Stimulated activated CD8-positive, alpha-beta memory T cell treated with anti-CD3 and anti-CD28 coated beads, Interleukin-7, amount 100 ng/mL, for 1 hour (primary cell): ENCODE measurements at places on chromosomes 12 and 14.

- DNase-seq, result no peak
Observed at GRCh38 chr14:54928216-54928615, 25.6 kb upstream of the GCH1 start.

GRCh38 chr12:57431654-57432188, 878 bp upstream of the R3HDM2 start:
- no peak for DNase-seq

GRCh38 chr12:54932691-54933090, 51.9 kb downstream of the TESPA1 start:
- DNase-seq, result no peak

- DNase-seq, result no peak
Observed at GRCh38 chr12:74619884-74620283, 82.2 kb downstream of the ATXN7L3B start.

DNA sequence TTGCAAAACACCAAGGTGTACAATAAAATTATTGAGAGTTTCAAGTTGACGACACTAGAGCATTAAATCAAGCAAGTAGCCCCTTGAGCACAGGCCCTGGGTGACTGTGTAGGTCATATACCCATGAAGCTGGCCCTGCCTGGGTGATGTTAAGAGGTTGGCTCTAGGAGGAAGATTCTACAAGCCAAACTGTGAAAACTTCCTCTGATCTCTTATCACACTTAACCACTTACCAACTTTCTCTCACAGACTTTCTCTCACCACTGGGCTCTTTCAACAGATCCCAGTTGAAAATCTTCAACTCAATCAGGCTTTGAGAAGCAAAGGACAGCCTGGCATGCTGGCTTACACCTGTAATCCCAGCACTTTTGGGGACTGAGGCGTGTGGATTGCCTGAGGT, 186.9 kb upstream of the BTG1 start:
- no peak for DNase-seq

- DNase-seq, result no peak
Observed at GRCh38 chr12:107597695-107598410, 87.7 kb upstream of the PWP1 start.

DNA sequence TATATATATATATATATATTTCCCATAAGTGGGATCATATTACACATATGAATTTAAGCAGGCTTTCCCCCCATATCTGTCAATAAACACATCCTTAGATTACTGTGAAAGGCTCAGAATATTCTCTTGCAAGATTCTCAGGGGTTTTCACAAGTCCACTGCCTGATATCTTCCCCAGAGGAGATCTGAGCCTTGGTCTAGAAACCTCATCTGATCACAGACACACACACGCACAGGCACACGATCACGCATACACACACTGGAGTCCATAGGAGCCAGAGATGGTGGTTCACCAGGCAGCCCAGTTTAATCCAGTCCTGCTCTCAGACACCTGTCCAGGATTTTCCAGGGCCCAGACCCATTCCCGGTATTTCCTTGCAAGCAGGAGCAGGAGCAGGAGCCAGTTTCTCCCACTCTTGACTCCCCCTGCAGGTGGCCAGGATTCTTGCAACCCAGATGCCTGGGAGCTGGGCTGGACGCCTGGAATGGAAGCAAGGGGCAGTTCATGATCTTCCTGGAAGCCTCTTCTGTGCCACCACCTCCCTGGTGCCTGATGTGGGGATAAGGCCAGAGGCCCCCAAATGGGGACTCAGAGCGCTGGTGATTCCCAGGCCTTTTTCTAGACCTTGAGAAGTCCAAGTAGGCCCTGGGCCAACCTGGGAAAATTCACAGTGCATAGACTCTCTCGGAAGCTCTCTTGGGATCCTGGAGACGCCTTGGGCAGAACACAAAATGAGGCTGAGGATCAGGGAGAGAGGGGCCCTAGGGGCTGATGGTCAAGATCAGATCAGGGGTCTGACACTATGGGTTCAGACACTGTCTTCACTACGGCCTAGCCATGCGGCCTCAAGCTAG, 16.5 kb upstream of the KRT78 start:
- DNase-seq, result no peak

GRCh38 chr14:104541905-104542465, 37.6 kb upstream of the C14orf180 start:
- DNase-seq, result no peak

GRCh38 chr14:22509751-22510300, 79.2 kb downstream of the DAD1 start:
- DNase-seq, result no peak

- DNase-seq, result no peak
Observed at GRCh38 chr12:72605975-72606374, 333.8 kb downstream of the TRHDE start.

DNA sequence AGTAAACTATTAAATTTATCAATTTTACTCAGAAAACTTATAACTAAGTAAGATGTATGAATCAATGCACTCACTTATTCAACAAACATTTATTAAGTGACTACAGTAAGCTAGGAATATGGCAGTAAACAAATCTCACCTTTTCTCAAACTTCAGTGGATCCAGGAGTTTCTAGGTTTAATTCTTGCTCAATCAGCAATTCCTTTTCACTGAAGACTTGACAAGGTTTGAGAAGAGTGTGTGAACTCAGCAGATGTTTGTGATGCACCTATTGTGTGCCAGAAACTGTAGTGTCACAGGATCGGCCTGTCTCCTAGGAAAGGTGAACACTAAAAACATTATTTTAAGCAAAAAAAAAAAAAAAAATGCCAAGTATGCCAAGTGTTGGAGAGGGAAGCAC, 167.8 kb downstream of the ALG10 start:
- DNase-seq, result no peak

GRCh38 chr12:3490895-3491144, 183 bp upstream of the PRMT8 start:
- DNase-seq, result no peak

DNA sequence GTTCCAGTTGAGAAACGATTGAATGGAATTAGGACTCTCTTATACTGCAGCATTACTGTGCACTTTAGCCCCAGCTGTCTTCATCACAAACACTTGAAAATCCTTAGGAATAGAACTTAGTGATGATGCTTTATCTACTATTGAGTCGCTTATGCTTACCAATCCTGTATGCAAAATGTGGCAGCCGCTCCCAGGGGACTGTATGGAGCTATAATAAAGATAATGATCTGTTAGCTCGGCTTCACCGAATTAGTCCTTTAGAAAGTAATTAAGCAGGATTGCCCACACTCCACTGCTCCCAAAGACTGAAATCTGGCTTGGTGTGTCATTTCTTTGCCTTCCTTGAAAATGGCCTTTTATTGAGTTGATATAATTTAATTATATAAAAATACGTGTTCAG, 10.6 kb downstream of the EML1 start:
- DNase-seq, result no peak

- DNase-seq, result no peak
Observed at GRCh38 chr12:89544681-89545184, 18.9 kb upstream of the POC1B start.

- DNase-seq, result no peak
Observed at GRCh38 chr12:105076098-105076497, 8.2 kb downstream of the ALDH1L2 start.

- DNase-seq, result no peak
Observed at GRCh38 chr12:132491761-132492378, 1.9 kb downstream of the FBRSL1 start.

DNA sequence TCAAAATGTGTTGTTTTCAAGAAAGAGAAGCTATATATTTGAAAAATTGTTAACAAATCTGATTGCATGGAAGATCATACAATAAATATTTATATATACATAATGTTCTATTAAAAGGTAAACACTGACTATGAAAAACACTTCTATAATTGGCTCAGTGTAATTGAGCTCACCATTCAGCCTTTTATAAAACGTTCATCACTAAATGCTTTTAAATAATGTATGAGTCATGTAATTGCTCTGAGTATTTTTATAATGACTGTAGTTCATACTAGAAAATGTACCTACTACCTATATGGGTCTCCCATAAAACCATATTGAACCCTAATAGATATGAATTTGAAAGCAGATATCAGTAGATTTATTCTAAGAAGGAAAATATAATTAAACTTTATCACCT, 240.4 kb upstream of the MGAT4C start:
- no peak for DNase-seq

DNA sequence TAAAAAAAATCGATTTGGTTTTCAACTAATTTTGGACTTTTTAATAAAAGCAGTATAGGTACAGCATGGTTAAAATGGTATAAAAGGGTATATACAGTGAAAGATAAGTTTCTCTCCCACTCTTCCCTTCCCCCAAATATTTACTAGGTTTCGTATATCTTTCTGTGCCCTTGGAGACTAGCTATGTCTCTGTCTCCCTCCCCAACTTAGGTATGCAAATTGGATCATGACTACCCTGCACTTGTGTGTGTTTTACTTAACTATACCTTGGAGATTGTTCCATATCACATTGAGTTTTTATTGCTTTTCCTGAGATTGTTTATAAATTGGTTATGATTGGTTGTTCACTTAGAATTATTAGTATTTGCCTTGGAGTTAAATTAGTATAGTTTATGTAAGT, 19.4 kb downstream of the AEBP2 start:
- no peak for DNase-seq

GRCh38 chr14:33586806-33587205, 364.1 kb downstream of the EGLN3 start:
- no peak for DNase-seq

- no peak for DNase-seq
Observed at GRCh38 chr14:81837304-81837703, 303.7 kb upstream of the SEL1L start.

DNA sequence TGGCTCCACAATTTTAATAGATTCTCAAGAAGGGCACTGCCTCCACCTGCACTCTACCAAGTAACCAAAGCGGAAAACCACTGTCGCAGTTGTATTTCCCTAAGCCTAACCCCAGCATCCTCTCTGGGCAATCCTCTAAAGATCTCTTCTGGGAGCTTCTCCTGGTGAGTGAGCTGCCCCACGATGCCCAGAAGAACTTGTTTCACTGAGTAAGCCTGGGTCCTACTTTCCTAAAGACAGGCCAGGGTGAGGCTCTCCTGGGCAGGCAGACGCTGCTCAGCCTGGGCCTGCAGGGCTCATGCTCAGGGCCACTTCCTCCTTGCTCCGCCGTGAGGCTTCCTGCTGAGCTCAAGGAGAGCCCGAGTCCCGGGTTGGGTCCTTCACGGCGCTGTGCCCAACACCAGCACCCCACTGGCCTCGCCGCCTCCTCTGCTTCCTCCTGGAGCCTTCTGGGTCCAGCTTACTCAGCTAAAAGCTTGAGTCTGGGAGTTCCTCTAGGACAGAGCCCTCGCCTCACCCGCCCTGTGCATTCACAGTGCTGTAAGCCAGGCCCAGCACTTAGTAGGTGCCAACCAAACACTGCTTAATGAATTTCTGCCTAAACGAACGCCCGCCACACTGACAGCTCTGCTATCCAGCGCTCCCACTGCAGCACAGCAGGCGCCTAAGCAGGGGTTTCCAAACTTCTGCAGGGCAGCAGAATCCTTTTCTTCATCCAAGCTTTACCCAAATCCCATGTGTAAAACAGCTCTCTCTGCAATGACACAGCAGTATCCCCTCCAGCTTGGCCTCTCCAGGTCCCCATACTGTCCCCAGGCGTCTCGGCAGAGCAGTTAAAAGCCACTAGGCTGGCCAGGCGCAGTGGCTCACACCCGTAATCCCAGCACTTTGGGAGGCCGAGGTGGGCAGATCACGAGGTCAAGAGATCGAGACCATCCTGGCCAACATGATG, 5.7 kb downstream of the RAB35 start:
- no peak for DNase-seq

GRCh38 chr14:91521061-91521640, 11.0 kb upstream of the PPP4R3A start:
- DNase-seq, result no peak

DNA sequence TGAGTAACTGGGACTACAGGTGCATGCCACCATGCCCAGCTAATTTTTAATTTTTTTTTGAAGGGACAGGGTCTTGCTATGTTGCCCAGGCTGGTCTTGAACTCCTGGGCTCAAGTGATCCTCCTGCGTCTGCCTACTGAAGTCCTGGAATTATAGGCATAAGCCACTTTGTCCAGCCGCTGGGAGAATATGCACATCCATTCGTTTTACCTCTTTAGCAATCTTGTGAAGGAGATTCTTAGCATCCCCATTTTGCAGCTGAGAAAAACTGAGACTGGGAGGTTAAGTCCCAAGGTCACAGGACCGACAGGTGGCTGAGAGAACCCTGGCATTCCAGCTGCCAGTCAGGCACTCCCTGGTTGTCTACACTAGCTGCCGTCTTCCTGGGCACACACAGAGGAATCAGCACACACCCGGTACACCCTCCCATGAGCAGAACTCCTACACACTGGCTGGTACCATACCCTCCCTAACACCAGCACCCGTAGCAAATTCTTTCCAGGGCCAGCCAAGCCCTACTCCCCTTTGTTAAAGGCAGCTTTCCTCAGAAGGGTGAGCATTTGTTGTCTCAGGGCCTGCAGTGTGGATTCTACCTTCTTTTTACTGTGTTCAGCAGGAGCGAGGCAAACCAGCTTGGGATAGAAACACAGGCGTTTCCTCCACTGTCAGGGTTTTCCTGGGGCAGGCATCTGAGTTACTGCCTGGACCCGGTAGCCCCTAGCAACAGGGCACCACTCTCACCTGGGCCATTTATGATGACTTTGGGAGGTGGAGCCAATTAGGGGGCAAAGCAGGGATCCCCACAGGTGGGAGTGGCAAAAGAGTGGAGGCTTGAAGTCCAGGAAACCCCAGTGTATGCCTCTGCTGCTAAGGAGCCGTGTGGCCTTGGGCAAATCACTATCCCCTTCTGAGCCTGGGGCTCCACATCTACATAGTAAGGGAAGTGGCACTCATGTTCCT, 70.2 kb downstream of the IRF2BPL start:
- no peak for DNase-seq

- no peak for DNase-seq
Observed at GRCh38 chr12:12901158-12901791, 9.9 kb downstream of the GPRC5A start.

DNA sequence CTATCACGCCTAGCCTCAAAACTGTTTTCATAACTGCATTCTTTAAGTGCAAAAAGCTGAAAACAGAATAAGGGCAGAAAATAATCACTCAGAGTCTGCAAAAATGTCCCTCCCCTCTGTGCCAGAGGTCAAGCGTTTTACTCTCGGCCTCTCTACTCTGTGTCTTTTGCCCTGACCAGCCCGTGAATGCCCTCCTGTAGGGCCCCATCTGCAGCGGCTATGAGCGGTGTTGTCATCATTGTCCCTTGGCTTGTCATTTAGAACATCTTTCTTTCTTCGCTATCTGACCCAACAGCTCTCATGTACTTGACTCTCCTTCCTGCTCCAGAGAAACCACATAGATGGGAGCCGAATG, 21.7 kb downstream of the ELK3 start:
- DNase-seq, result no peak

- DNase-seq, result no peak
Observed at GRCh38 chr14:23128969-23129758, 10.1 kb upstream of the CEBPE start.

- DNase-seq, result no peak
Observed at GRCh38 chr14:34368971-34369647, 92.9 kb downstream of the SPTSSA start.

DNA sequence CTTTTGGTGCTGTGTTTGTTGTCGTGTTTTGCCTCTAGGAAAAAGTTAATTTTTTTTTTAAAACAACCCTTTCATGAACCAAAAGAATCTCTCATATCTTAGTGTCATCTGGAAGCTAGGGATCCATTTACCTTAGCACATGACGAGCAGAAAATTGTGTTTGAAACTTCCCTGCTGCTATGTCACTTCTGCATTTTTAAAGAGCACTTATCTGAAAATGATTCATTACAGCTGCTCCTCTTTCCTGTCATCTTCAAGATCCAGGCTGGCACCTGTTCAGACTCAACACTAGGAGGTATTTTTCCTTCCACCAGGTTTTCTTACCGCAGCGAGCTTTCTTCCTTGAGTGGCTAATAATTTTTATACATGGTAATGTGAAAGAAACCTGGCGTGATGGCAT, 67.0 kb downstream of the EML1 start:
- DNase-seq, result no peak
